ENCODE measurements at places on chromosomes 1 and 21. TPM values are rescaled to one million over a fixed set of nuclear protein-coding genes. Genes with fewer than 3 reads are reported as not detected.

Gene SPATA21
- not detected for total RNA-seq

Gene CRB1
- 0.84 TPM for total RNA-seq

Gene CSF3R
- 1.9 TPM for total RNA-seq

Gene SLC27A3
- 7.3 TPM for total RNA-seq

Gene RGS5
- total RNA-seq = 109 TPM

GRCh38 chr1:174358786-174359453 is 88.8 kb upstream of the GPR52 start:
- no peaks in the 10 kb centered on the region for H3K27me3 ChIP-seq
- no peak for DNase-seq
- no peak overlapping the region for H3K27ac ChIP-seq
- peaks cover 3% of the 10 kb centered on the region for H3K36me3 ChIP-seq

GRCh38 chr1:2595812-2596529 is 9.4 kb downstream of the PRXL2B start:
- H3K27ac ChIP-seq = no peak overlapping the region
- DNase-seq = no peak
- H3K36me3 ChIP-seq = no peaks in the 10 kb centered on the region
- H3K4me3 ChIP-seq = no peak overlapping the region

DNA sequence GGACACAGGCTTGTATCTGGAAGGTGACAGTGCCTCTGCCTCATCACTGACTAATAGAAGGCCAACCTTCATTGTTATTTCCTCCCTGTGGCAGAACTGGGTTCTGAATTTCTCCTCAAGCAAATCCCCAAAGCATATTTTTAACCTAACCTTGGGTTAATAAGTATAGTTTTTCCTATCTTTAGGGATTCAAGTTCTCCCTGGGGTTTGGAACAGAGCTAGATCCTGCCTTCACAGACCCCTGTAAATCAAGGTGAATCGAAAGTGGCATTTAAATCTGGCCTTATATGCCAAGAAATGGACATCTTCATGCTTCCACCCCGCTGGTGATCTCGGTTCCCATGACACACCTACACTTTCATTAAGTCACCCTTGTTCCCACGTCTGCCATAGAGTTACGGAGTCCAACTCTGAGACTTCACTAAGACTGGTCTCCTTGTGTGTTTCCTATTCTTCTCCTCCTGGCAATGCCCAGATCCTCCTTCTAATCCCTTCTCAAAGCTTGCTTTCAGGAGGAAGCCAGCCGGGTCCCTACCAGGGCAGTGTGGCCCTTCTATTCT is 4.3 kb upstream of the CHI3L2 start:
- no peaks in the 10 kb centered on the region for H3K27me3 ChIP-seq
- no peaks in the 10 kb centered on the region for H3K36me3 ChIP-seq
- no peak overlapping the region for H3K27ac ChIP-seq

GRCh38 chr1:151814971-151815545 is 9.8 kb upstream of the LINGO4 start:
- H3K4me1 ChIP-seq = peaks cover 18% of the 10 kb centered on the region
- no peak overlapping the region for H3K27ac ChIP-seq
- no peak overlapping the region for H3K4me3 ChIP-seq
- no peaks in the 10 kb centered on the region for H3K27me3 ChIP-seq
- H3K36me3 ChIP-seq = no peaks in the 10 kb centered on the region

DNA sequence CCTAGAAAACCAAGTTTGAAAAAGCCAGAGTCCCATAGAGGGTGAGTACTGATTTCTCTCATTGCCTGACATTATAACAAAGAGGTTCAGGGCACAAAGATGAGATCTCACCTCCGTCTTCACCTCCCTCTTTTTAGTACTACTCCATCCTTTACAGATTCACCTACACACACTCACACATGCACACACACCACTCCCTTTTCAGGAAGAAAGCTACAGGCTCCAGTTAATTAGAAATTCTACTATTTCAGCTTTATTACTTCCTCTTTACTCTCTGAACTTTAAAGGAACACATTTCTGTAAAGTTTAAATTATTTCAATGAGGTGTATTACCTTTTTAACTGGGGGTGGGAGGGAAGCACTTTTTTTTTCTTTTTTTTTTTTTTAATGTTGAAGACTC is 59.6 kb upstream of the PRDX6 start:
- H3K4me3 ChIP-seq = no peak overlapping the region
- no peaks in the 10 kb centered on the region for H3K27me3 ChIP-seq
- DNase-seq = no peak

All from psoas muscle (tissue), 8 donors.